Activated CD8-positive, alpha-beta memory T cell treated with anti-CD3 and anti-CD28 coated beads, Interleukin-2, amount 10 ng/mL, durations not matched to agents 7 days and 5 days (primary cell): ENCODE measurements at places on chromosomes 4 and X. TPM values are rescaled to one million over a fixed set of nuclear protein-coding genes. Genes with fewer than 3 reads are reported as not detected.

Gene HERC5
- 69.6 TPM for total RNA-seq

Gene ENPEP
- 0.54 TPM for total RNA-seq

Gene ARMCX1
- 0.20 TPM for total RNA-seq

Gene LDB2
- not detected for total RNA-seq

Gene SH3D19
- total RNA-seq, result not detected

Gene MAGED4B
- 0.82 TPM for total RNA-seq

Gene ASB12
- total RNA-seq, result 0.33 TPM

Gene GSPT2
- total RNA-seq, result 9.7 TPM

Gene SLC6A14
- not detected for total RNA-seq

Gene ARHGEF38
- not detected for total RNA-seq
